ENCODE measurements at places on chromosomes 7 and 10.

DNA sequence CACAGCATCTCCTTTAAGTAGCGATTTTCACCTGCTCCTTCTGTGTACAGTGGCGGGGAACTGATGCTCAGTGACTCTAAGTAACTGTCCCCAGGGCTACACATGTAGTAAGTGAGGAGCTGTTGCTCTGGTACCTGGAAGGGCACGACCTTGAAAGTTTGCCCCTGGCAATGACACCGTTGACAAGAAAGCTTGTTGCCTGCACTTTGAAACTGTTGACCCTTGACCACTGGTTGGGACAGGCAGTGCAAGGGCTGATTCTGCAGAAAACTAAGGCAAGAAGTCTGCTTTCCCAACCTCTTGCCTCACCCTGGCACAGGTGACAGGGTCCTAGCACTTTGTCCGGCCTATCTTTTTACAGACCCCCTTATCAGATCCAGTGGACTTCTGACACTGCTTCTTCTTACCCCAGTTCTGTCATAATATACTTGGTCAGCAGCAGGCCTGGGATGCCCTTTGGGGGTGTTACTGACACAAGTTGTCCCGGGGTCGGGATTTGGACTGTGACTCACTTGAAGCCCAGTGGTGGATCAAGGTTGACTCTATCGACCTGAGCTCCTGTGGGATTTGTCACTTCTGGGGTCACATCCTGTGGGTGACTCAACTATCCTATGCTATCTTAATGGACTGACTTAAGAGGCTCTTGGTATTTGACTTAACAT lies 5.8 kb downstream of the ACSL5 start:
- no peak for DNase-seq

DNA sequence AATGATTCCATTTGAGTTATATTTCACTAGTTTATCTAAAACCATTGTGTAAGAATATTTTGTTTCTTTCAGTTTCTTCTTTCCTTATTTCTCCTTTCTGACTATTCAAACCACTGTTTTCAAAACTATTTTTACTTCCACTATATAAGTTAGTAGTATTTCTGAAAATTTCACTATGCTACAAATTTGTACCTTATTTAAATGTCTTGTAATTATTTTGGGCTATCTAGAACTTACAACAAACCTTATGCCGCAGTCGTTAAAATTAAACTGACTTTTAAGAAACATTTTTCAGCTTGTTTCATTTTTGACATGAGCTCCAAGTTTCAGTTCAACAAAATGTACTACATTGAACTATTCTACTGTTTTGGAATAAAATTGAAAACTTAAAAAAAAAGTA lies 1.8 kb downstream of the TFEC start:
- no peak for DNase-seq

DNA sequence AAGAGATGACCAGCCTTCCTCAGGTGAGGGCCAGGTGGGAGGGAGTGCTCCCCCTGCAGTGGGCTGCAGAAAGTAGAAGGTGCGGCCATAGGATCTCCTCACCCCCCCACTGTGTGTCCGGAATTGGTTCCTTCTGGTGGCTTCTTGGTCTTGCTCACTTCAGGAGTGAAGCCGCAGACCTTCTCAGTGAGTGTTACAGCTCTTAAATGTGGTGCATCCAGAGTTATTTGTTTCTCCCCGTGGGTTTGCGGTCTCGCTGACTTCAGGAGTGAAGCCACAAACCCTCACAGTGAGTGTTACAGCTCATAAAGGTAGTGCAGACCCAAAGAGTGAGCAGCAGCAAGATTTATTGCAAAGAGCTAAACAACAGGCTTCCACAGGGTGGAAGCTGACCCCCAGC lies 90.3 kb upstream of the NPS start:
- no peak for DNase-seq

DNA sequence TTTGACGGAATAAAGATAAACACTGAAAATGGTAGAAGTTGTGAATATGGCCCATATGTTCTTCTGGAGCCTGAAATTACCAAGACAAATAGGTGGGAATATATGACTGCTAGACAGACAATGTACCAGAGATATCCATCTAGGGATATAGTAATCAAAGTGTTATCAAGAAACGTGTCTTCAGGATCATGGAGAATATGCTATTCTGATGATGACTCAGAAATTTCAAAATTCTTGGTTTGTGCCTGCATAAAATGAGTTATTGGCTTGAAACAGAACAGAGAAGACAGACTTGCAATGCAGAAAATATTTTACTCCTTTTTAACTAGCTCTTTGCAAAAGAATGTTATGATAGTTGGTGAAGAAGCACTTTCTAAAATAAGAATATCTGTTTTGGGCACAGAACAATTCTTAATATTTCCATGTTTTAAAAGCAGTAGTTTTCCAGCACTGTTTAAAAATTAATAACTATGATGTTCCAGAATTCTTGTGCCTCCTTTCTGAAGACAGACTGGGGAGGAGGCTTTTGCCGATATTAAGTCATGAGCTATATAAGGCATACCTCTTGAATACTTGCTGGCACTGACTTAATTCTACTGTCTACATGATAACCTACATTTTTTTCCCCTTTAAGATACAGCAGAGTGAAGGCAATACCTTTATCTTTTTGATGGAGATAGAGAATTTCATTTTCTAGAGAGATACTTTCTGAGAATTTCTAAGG lies 34.4 kb upstream of the CABCOCO1 start:
- DNase-seq: no peak

DNA sequence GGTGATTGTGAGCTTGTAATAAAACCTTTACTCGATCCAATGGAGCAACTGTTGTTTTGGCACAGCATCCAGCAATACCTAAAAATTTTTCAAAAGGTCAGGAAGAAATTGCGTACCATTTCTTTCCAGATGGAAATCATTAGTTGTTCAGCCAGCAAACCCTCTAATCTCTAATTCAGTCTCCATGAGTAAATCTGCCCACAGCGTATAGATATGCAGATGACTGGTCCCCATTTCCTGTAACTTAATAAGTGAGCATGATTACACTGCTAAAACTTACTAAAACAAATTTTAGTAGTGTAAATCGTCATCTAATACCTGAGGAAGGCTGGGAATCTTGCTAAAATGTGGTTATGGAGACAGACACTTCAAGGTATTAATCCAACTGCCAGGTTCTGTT lies 10.6 kb downstream of the SLC25A16 start:
- no peak for DNase-seq

DNA sequence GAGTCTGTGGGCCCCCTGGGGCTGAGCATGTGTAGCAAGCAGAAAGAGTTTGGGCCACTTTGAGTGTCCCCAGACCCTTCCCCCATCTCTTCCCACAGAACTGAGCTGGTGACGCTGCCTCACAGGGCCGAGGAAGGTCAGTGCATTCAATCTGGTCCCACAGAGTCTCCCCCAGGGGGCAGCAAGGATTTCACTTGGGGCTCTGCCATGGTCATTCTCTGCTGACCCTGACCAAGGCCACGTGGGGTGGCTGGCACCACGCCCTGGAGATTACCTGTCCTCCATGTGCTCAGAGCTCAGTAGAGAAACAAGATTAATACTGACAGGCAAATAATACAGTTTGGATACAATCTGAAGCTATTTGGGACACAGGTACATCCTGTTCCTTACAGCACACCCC lies 30.2 kb downstream of the ADRA2A start:
- DNase-seq: no peak
